ENCODE measurements at places on chromosomes 12 and 14.

DNA sequence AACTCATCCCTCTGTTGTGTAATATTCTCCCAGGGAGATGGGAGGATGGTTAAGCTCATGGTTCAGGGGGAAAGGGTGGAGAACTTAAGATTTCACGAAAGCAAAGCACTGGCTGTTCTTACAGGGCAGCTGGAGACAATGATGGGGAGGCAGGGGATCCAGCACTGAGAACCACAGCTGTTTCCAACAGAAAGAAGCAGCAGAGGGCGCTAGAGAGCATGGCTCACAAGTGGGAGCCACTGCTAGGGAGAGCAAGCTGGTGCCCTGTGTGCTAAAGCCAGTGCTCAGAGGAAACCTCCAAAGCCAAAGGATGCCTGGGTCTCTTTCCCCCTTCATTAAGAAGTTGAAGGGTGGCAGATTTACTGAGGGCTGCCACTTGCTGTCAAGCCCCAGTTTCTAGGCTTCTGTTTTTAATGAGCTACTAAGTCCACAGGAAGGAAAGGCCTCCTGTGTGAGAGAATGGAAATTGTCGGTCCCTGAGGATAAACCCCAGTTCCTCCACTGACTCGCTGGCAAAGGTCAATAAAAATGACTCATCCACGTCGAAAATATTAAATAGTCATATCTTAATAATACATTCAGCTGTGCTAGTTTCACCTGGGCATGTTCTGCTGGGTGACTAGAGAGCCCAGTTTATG is 199.7 kb downstream of the ANO2 start:
- DNase-seq = peak; percentile 16

DNA sequence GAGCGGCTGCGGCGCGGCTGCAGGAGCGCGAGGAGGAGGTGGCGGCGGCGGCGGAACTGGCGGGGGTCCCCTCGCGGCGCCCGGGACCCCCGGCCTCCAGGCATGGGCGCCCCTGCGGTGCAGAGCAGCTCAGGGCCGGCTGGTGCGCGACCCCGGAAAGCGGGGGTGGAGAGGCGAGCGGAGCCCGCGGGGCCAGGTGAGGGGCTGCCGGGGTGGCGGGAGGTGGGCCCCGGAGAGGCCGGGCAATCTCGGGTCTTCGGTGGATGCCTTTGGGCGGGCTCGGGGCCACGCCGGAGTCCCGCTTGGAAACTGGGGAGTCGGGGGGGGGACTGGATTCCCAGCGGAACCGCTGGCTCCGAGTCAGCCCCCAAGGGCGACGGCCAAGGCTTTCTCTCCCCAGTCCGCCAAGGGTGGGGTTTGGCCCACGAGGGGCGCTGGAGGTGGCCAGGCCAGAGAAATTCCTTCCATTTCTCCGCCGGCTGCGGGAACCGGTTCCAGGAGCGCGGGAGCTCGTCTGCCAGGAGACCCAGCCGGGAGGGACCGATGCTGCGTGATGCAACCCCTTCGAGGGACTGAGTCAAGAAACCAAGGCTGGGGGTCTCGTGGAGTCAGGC is 13.9 kb upstream of the NR4A1 start:
- DNase-seq = no peak

- no peak for DNase-seq
Measured at GRCh38 chr12:8622646-8623045, 10.0 kb upstream of the AICDA start.

GRCh38 chr12:6639151-6639801 is 3.5 kb upstream of the LPAR5 start:
- no peak for DNase-seq
